ENCODE measurements at places on chromosomes 11 and 22.

GRCh38 chr22:33470456-33470855, 412.3 kb upstream of the SYN3 start:
- DNase-seq: no peak

GRCh38 chr11:126101930-126102283, 39.2 kb upstream of the CDON start:
- no peak for DNase-seq

DNA sequence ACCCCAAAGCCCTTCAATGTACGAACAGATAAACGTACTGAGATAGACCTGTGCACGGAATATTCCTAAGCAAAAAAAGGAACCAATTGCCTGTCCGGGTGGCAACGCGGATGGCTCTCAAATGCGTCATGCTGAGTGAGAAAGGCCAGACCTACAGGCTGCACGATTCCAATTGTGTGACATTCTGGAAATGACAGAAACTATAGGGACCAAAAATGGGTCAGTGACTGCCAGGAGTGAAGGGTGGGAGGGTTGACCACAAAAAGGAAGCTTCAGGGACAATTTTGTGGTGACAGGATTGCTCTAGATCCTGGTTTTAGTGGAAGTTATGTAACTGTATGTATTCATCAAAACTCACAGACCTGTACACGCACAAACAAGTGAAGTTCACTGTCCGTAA, 24.0 kb upstream of the SYT8 start:
- DNase-seq: no peak

- no peak for DNase-seq
Observed at GRCh38 chr11:72777755-72778278, 16.0 kb downstream of the STARD10 start.

- DNase-seq: no peak
Observed at GRCh38 chr22:19709063-19709769, 5.1 kb upstream of the SEPTIN5 start.

DNA sequence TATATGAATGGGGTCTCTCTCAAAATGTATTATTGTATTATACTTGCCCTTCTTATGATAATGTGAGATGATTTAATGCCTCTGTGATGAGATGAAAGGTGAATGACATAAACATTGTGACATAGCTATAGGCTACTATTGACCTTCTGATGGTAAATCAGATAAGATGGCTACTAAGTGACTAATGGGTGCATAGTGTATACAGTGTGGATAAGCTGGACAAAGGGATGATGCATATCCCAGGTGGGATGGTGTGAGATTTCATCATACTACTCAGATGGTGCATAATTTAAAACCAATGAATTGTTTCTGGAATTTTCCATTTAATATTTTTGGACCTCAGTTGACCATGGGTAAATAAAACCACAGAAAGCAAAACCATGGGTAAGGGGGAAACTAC, 243.5 kb downstream of the SBF2 start:
- DNase-seq: no peak

DNA sequence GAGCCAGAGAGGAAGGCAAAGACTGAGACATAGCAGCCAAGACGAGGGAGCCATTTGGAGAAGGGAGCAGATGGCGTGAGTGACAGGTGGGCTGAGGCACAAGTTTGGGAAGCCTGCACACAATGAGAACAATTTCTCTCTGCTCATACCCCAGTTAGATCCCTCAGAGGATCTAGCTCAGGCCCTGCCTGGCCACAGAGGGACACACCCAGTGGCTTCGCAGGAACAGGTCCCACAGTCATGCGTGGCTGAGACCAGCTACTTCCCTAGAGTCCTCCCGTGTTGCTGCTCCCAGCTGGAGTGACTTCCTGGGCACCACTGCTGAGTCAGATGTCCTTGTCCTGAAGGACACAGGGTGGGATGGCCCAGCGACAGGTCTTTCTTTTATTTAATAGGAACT, 33.4 kb upstream of the LYVE1 start:
- DNase-seq: no peak

- DNase-seq: no peak
Observed at GRCh38 chr11:43935424-43935979, 6.9 kb upstream of the C11orf96 start.

DNA sequence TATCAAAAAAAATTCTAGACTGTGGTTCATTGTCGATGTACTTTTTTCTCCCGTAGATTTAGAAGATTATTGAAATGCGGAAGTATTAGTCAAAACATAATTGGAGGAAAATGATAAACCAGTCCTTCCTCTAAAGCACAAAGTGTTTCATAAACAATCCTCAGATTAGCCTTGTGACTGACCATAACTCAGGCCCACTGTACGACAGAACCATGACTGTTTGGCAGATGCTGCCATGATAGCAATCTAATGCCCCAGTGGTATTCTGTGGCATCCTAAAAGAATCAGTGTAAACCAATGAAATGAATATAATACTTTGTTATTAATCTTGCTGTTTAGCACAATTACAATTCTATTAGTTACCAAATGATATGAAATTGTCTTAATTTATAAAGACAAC, 127.0 kb upstream of the CTSC start:
- DNase-seq: no peak

Measured in neural crest cell (in vitro differentiated cells).